Stimulated activated naive CD4-positive, alpha-beta T cell (primary cell): ENCODE measurements at places on chromosomes 12 and 14.
A peak's percentile ranks its signal among the peaks of the same experiment; 100 is the strongest.

GRCh38 chr14:52871606-52872005, 79.2 kb downstream of the FERMT2 start:
- no peak for DNase-seq

DNA sequence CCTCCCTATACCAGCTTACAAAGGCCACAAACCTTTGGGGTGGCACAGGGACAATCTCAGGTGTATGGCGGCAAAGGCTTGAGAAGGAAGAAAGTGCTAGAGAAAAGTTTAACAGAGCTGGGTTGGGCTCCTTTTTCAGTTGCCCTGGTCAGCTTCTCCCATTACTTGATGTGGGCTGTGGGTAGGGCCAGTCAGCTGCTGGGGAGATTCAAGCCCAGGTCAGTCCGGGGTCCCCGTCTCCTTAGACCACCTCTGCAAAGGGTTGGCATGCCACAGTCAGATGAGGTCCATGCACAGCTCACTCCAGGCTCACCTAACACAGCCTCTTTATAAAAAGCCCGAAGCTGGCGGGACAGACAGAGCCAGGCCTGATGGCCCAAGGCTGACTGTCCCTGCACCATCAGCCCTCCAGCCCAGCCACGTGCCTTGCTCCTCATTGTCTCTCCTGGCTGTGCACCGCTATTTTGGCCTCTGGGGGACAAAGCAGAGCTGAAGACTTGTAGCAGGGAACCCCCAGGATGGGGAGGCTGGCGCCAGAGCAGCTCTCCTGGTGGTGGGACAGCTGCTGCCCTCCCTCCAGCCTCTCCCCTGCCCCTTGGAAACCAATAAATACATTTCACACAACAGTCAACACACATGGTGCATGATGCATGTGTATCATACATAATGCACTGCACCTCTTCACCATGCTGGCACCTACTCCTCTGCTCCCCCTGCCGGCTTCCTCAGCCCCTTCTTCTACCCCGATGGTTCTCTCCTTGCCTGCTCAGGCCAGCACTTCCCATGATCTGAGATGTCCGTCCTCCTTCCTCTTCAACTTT, 61.7 kb upstream of the DDX11 start:
- no peak for DNase-seq

- DNase-seq = no peak
Observed at GRCh38 chr14:90305176-90305601, 26.6 kb downstream of the NRDE2 start.

GRCh38 chr12:93502802-93503623, 35.7 kb downstream of the MRPL42 start:
- DNase-seq = peak; percentile 45

GRCh38 chr12:44774815-44775411, 101.2 kb downstream of the NELL2 start:
- peak; percentile 5 for DNase-seq

- DNase-seq = no peak
Observed at GRCh38 chr14:42965512-42965911, 1358.8 kb downstream of the LRFN5 start.

DNA sequence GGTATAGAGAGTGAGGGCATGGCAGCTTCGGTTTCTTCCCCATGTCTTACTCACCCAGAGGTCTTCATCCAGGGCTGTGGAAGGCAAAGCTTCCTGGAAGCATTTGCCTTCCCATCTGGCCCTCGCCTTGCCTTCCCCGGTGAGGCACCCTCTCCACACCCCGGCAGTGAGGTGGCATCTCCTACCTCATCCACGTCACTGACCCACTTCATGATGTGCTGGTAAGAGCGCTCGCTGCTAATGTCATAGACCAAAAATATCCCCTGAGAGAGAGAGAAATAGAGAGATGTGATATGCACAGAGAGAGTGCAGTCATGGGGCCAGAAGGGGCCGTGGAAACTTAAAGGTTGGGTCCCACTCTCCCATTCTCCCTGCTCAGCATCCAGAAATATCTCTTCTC, 8.3 kb upstream of the GPX2 start:
- DNase-seq = no peak

GRCh38 chr12:120830052-120830940, 73.9 kb downstream of the SPPL3 start:
- no peak for DNase-seq
